ENCODE measurements at places on chromosomes 16 and 17.

- DNase-seq: no peak
These were observed 746 bp upstream of the TMEM132E start for GRCh38 chr17:34578656-34579016.

- DNase-seq: no peak
These were observed 2.1 kb downstream of the SKA2 start for GRCh38 chr17:59152925-59153324.

- no peak for DNase-seq
These were observed 208.2 kb upstream of the MYOCD start for GRCh38 chr17:12457493-12457892.

DNA sequence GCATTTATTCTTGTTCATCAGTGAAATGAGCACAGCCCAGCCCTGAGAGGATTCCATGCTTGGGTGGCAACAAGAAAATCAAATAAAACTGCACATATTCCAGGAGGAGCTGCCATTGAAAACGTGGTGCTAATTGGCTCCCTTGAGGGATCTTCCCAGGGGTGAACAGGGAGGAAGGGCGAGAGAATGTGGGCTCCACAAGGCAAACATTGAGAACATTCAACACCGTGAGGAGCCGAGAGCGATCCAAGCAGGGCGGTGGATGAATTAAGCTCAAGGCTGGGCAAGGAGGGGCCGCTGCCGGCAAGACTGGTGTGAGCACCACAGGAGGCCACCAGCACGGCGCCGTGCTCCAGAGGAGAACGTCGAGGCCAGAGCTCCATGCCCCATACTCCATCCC, 166.9 kb downstream of the C16orf95 start:
- no peak for DNase-seq

- DNase-seq: no peak
These were observed 565 bp downstream of the DPEP1 start for GRCh38 chr16:89613954-89614459.

DNA sequence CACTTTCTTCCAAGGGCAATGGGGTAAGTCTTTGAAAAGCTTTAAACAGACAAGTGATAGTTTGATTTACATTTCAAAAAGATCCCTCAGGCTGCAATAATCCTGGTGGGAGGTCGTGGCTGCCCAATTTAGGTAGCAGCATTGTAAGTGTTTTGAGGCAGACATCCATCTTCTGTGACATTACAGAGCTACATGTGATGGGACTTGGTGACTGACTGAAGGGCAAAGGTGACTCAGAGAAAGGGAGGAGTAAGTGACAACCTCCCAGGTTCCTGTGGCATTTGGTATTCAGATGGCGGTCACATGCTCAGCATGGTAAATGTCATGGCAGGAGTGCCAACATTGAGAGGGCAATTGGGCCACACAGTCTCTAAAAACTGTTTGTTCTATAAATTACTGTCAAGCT, 26.5 kb downstream of the STAT3 start:
- no peak for DNase-seq

DNA sequence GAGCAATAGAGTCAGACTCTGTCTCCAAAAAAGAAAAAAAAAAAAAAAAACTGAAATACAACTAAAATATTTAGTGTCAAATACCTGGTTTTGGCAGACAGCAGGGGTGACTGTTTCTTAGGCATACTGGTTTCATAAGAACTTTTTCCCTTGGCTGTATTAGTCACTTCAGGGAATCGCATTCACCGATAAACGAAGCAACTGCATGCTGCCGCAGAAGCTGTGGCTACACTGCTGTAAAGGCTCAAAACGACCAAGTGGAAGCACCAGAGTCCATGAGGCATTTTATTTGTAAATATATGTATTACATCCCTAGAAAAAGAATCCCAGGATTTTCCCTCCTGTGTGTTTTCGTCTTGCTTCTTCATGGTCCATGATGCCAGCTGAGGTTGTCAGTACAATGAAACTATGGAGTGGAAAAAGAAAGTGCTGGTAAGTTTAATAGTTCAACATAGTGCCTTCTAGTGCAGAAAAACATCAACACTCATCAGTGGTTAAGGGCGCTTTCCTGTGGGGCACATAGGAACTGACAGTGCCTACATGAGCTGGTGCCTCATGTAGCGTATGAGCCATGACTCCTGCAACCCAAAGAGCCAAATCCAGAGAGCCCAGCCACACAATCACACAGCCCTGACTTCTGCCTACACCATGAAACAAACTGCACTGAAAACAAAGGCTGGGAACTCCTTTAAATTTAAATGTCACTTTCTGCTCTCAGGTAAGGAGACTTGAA, 7.3 kb downstream of the RPS15A start:
- no peak for DNase-seq

- DNase-seq: no peak
These were observed 4.5 kb downstream of the NTHL1 start for GRCh38 chr16:2042986-2043666.

DNA sequence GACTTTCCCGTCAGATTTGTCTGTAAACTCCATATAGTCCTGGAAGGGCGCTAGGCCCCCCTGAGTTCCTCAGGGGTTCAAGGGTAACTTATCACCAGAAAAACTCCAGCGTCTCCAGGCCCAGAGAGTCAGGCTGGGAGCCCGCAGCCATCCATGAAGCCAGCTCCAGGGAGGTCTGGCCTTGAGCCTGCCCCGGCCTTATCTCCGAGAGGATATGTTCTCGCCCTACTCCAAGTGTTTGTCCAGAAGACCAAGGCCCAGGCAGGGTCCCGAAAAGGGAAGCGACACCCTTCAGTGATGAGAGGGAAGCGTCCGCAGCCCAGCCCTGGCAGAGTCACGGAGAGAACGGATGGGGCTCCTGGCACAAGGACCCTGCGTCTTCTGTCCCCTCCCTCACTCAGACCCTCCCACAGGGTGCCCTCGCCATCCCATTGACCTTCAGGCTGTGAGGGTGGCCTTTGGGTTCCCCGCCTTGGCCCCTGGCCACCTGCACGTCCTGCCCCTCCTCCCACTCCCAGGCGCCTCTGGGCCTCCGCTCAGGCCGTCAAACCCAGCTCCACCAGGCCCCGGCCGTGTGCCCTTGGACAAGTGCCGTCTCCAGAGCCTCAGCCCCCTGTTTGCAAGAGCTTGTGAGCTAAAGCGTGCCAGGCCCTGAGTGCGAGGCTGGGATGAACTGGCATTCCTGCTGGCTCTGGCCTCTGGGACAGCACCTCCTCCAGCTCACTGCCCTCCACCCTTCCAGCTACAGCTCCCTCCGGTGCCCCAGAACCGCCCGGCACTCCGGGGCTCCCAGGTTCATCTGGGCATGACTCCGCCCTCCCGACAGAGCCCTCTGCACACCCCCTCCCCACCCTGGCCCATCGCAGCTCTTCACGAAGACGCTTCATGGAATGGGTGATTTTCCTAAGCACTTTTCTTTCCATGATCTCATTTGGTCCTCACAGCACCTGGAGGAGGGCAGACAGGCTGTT, 83.4 kb downstream of the ZDHHC7 start:
- no peak for DNase-seq

GRCh38 chr17:27764589-27764988, 35.7 kb downstream of the NOS2 start:
- no peak for DNase-seq

DNA sequence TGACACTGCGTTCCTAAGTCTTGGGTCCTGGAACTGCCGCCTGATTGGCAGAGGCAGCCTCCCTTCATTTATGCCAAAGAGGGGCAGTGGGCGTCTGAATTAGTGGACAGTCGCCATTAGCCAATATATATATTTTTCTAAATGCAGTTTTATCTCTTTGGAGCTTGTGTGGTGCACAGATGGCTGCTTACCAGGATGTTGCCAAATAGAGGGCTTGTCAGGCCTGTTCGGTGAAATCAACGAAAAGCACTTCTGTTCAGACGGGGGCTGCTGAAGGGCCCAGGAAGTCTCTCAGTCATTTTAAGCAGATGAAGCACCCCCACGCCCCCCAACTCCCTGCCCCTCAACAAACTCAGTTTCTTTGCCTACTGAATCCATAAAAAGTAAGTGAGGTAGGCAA, 66.0 kb downstream of the RAP1GAP2 start:
- no peak for DNase-seq

DNA sequence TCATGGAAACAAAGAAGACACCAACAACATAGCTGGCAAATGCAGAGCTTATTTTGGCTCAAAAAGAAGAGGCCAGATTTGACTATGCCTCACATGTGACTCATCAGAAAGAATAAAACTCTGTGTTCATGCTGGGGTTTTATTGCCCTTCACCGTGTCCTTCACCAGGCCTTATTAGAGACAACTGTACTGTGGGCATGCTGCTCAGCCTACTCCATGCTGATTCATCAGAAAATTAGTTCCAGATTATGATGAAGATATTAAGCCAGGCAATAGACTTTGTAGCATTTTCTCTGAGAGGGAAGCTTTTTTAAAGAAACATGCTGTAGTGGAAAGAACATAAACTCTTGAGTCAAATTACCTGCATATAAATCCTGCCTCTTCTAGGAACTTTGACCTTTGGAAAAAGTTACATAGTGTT, 89.8 kb downstream of the CYB561 start:
- DNase-seq: no peak

DNA sequence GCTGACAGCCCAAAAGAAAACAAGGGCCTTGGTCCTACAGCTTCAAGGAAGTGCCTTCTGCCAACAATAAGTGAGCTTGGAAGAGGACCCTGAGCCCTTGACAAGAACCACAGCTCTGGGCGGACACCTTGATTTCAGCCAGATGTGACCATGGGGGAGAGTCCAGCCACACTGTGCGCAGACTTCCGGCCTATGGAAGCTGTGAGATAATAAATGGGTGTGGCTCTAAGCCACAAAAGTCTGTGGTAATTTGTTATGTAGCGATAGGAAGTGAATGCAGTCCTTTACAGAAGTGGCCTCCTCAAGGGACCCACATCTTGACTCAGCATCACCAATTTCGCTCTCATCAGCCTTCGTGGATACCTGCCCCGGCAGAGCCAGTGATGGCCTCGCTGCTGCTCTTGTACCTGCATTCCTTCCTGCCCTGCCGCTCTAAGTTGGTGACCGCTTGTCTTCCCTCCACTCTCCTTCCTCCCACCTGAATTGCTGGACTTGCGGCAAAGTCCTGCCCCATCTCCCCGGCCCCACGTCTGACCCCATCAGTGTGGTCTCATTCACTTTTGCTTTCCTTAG, 29.3 kb downstream of the PRSS54 start:
- no peak for DNase-seq

GRCh38 chr16:85166699-85167588, 54.7 kb upstream of the CIBAR2 start:
- DNase-seq: no peak

DNA sequence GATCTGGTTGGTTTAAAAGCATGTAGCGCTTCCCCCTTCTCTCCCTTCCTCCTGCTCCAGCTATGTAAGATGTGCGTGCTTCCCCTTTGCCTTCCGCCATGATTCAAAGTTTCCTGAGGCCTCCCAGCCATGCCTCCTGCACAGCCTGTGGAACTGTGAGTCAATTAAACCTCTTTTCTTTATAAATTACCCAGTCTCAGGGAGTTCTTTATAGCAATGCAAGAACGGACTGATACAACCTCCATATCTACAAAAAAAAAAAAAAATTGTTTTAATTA, 16.6 kb upstream of the PDXDC1 start:
- DNase-seq: no peak

DNA sequence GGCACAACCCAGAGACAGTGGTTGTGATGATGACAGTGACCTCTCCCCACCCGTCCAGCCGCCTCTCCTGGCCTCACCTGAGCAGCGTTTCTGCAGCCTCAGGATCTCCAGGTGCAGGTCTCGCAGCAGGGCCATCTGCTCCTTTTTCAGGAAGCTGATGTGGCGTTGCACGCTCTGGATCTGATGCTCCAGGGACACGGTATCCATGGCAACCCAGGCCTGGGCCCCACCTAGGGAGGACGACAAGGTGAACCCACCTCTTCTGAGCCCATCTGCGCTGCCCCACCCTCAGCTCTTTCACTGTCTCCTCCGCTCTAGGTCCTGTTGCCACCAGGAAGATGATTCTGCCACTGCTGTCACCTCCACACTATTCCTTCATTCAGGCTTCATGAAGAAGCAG, 14.5 kb downstream of the CCDC92B start:
- DNase-seq: no peak

GRCh38 chr16:2531371-2531695, at the start of gene CEMP1:
TSS of gene CEMP1 (minus strand) at chr16:2531408. CDS start at chr16:2531073, 335 bp downstream.
- no peak for DNase-seq

- DNase-seq: no peak
These were observed 110.3 kb upstream of the CHMP6 start for GRCh38 chr17:80881306-80881705.

Measured in activated T-cell treated with anti-CD3 and anti-CD28 coated beads for 48 hours (primary cell).